HTR-8/SVneo (cell line): ENCODE measurements at places on chromosomes 1 and 21.

GRCh38 chr1:111956155-111956771 lies 33.2 kb downstream of the KCND3 start:
- no peak for DNase-seq

GRCh38 chr1:213057264-213058059 lies 6.4 kb downstream of the RPS6KC1 start:
- no peak for DNase-seq

DNA sequence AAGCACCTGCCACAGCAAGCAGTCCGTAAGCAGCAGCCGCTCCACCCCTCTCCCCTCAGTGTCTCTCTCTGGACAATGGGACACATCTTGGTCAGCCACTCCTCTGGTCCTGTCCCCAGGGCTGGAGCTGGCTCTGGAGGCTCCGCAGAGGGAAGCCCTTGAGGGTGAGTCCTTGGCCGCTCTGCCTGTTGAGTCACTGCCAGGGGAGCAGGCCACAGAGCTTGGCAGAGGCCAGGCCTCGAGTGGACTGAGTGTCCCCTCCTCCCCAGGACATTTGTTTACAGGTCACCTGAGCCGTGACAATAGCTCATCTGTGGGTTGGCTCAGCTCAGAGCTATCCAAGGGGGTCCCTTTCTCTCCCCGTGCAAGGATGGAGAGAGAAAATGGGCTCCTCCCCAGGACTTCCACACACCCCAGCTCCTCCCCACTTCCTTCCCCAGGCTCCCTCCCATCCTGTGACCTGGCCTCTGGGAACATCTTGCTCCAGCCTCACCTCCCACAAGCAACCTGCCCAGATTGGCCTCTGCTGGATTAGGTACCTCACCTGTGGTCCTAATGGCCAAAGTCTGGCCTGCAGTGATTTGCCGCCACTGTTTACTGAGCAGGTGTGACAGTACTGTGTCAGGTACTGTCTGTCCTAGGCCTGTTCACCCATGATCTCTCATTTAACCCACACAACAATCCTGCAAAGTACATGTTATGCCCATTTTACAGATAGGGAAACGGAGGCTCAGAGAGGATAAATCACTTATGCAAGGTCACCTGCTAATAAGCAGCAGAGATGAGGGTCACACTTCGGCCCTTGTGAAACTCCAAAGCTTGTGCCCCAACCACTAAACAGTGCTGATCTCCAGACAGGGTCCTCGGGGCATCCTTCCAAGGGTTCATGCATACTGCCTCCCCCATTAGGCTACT lies 4.8 kb downstream of the FAM131C start:
- no peak for DNase-seq

DNA sequence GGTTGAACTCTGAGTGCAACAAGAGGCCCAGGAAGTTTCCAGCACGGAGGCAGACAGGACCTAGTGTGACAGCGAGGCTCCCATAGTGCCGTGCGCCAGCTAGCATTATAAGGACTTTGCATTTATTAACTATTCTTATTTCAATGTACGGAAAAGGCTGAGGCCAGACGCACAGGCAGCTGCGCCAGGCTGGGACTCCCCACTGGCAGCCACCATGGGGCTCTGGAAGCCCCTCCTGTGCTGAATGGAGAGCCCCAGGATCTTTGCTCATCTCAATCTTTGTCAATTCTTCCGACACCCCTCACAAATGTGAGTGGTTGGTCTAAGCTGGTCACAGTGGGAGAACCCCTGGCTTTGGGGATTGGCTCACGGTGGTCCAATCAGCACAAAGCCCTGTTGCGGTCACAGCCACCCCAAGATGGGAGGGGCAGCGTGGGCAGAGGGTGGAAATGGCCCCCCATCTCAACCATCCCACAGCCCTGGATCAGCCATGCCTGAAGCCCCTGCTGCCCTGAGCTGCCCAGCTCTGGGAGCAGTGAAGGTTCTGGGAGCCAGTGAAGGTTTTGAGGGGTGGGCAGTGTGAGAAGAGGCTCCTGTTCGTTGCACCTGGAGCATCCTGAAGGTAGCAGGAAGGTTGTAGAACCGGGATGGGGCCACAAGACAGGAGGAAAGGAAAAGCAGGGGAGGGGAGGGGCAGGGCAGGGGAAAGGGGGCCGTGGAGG lies 59.5 kb upstream of the ADARB1 start:
- no peak for DNase-seq

DNA sequence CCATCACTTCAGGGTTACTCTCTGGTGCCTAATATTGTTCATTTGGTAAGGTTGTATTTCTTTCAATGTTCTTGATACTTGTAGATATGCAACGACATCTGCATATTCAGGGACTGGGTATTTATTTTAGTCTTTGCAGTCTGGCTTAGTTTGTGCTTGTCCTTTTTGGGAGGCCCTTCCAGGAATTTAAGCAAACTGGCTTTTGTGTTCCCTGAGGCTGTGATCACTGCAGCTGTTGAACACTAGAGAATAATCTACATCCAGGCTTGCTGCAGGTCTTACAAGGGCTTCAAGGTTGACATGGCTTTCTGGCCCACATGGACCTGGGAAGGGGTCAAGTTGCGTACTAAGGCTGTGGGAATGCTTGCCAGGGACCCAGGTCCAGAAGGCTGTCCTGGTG lies 72.1 kb downstream of the CCDC18 start:
- no peak for DNase-seq

- no peak for DNase-seq
Measured at GRCh38 chr1:31588751-31589515, 12.6 kb downstream of the TINAGL1 start.
